NCI-H1092 (cell line): ENCODE measurements at places on chromosomes 5 and 9.

GRCh38 chr5:34490506-34491250 is 165.4 kb upstream of the RAI14 start:
- DNase-seq: peak; percentile 71

DNA sequence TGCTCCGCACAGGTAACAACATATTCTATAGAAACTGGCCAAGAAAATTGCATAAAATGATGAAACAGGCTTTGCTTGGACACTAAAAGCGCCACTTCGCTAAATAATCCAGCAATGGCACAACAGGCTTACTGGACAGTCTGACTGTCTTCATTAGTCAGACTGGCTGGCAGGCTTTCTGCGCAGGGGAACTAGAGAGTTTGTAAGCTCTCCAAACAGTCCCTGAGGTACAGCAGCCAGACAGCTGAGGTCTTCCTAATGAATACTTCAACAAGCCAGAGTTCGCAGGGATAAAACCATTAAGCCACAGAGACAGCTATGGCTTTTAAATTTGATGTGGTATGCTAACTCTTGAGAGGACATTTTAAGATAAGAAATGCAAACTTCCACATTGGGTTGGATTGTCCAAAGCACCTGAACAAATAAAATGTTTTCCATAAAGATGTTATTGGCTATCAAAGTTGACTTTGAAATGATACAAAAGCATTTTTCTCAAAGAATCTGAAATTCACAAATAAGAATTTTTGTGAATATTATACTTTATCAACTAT is 20.7 kb downstream of the PLK2 start:
- DNase-seq: no peak

GRCh38 chr9:28092981-28093936 is 520.0 kb upstream of the C9orf72 start:
- DNase-seq: no peak

GRCh38 chr9:237858-238345 is 23.2 kb downstream of the DOCK8 start:
- no peak for DNase-seq

GRCh38 chr9:131727184-131727759 is 12.6 kb downstream of the RAPGEF1 start:
- DNase-seq: no peak

GRCh38 chr5:132009706-132010405 is 1.6 kb downstream of the ACSL6 start:
- no peak for DNase-seq

- DNase-seq: no peak
Measured at GRCh38 chr5:115414406-115415142, 118.1 kb upstream of the CCDC112 start.

DNA sequence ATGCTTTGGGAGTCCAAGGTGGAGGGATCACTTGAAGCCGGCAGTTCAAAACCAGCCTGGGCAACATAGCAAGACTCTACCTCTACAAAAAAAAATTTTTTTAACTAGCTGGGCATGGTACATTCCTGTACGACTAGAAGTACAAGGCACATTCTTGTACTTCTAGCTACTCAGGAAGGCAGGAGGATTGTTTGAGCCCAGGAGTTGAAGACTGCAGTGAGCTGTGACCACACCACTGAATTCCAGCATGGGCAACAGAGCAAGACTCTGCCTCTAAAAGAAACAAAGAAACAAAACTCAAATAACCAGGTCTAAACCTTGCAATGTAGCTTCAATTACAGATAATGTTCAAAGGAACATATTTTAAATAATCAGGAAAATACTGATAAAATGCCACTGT is 56.2 kb downstream of the SSBP2 start:
- no peak for DNase-seq

DNA sequence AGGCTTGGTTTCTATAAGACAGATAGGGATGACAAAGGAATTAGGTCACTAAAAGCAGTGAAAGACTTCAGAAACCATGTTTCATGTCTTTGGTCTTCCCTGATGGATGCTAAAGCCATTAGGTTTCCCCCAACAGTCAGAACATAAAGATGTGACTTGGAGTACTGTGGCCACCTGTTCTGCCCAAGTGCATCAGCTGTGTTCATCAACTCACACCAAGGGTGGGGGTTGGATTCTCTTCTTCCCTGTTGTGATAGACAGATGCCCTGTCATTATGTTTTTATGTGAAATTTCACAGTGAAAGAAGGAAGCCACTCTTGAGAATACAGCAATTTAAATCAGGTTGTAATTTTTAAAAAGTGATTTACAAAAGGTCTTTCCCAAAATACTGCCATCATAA is 196.8 kb downstream of the SH3GL2 start:
- DNase-seq: no peak

- no peak for DNase-seq
Measured at GRCh38 chr5:131627207-131627865, 7.7 kb downstream of the RAPGEF6 start.

- no peak for DNase-seq
Measured at GRCh38 chr5:38726279-38726678, 119.5 kb upstream of the OSMR start.

- DNase-seq: no peak
Measured at GRCh38 chr9:4442806-4443205, 47.5 kb upstream of the SLC1A1 start.

DNA sequence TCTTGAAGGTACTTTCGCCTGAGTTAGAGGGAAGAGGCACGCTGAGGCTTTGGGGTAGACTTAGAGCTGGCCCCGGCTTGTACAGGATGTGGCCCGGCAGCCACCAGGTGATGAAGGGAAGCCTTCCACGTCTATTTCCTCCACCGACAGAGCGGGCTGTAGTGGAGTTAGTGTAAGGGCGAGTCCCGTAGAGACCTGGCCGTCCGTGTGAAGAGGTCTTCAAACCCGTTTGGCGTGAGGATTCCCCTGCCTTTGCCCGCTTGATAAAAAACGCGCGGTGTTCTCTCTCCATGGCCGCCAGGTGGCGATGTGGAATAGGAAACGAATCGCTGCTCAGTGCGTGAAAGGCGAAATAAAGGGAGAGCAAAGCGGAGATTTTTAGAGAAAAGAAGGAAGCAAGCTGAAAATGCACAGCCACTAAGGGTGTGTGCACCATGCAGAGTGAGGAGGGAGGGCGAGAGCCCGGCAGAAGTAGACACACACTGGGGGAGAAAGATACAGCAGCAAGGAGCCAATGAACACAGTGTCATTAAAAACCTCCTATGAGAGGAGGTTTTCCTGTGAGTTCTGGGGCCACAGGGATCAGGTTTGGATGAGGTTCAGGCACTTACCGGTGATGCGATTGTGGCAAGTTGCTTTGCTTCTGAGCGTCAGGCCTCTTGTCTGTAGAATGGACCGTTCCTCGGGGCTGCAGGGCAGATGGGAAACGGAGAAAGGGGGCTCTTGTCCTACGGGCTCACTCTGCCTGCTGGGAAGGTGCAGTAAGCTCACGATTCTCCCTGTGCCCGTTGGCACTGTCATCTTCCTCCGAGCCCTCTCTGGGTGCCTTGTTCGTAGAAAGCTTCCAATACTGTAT is 34.2 kb downstream of the STC2 start:
- peak; percentile 65 for DNase-seq

GRCh38 chr5:159048298-159048697 is 51.4 kb downstream of the EBF1 start:
- no peak for DNase-seq

DNA sequence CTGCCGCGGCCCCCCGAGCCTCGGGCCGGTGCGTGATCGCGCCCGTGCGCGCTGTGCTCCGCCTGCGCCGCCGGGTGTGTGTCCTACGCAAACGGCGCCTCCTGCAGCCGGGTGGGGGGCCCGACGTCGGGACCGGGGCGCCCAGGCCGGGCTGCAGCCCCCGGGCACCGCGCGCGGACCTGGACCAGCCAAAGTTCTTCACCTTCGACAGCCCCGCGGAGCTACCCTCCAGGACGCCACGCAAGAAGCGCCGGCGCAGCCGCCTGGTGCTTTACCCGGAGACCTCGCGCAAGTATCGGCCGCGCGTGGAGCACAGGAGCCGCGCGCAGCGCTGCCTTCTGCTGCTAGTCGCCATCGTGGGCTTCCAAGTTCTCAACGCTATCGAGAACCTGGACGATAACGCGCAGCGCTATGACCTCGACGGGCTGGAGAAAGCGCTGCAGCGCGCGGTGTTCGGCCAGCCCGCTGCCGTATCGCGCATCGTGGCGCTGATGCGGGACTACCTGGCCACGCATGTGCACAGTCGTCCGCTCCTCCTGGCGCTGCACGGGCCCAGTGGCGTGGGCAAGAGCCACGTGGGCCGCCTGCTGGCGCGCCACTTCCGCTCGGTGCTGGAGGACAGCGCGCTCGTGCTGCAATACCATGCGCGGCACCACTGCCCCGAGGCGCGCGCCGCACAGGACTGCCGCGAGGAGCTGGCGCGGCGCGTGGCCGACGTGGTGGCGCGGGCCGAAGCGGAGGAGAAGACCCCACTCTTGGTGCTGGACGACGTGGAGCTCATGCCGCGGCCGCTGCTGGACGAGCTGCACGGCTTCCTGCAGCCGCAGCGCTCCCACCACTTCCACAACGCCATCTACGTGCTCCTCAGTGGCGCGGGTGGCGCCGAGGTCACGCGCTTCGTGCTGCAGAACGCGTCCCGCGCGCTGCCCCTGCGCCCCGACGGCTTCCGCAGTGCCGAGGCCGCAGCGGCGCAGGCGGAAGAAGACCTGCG is 1.5 kb downstream of the TOR4A start:
- DNase-seq: no peak

- peak; percentile 40 for DNase-seq
Measured at GRCh38 chr9:130053504-130054324, at the start of gene GPR107. Gene GPR107, plus strand, starts transcription at chr9:130053906. Its CDS starts 27 bp downstream, at chr9:130053933.

- DNase-seq: no peak
Measured at GRCh38 chr9:110364451-110364850, 26.8 kb upstream of the TXNDC8 start.

- no peak for DNase-seq
Measured at GRCh38 chr5:120314191-120314590, 149.9 kb upstream of the PRR16 start.
